Cortex of kidney (tissue), 1 donor: ENCODE measurements at places on chromosomes 16 and 17.

GRCh38 chr17:45688353-45688752, 95.8 kb upstream of the CRHR1 start:
- no peak for DNase-seq

DNA sequence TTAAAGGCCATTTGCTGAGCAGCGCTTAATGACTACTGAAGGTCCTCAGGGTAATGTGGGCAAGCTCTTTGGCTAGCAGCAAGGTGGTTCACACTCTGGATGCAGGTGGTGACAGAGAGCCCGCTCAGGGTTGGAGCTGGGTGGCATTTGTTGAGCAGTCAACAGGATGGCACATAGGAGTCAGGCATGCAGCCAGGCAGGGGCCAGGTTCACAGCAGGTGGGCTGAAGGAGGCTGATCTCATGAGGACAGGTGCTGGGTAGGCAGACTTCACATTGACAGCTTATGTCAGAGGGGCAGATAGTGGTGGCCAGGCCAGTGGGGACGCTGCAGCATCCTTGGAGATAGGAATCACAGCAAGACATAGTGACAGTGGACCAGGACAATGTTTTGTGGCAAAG, 4.5 kb downstream of the KRTAP3-1 start:
- no peak for DNase-seq

DNA sequence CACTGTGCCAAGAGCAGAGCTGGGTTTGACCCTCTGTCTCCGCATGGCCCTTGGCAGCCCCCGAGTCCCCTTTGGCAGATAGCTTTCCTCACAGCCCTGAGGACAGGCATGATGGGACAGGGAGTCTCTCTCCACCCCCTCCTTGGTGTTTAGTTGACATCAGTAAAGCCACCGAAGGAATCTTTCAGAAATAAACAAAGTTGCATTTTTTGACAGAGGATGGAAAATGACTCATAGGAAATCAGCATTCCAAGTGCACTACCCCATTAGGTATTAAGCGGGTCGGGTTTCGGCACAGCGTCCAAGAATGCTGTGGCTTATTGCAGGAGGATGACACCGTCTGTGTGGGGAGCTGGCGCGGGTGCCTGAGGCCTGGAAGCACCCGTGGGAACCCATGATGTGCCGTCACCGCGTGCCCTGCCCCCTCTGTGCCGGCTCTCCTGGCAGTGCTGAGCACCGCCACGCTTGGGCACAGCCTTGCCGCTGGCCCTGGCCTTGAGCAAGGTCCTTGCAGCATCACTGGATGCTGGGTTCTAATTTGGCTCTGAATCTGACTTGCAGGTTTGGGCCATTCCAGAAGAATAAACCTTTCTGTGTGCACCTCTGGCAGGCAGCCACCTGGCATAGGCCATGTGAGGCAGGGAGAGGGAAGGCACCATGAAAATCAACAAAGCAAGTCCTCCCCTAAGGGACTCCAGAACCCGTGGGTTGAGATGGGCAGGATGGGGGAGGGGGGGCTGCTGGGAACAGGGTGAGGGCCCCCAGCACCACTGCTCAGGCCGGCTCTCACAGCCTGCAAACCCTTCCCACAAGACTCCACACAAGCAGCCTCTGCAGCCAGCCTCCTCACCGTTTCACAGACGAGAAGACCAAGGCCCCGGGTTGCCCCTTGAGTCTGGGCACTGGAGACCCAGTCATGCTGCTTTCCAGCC, 50.5 kb upstream of the ZNF469 start:
- DNase-seq = no peak

GRCh38 chr17:57251211-57251787, 5.0 kb upstream of the MSI2 start:
- no peak for DNase-seq

DNA sequence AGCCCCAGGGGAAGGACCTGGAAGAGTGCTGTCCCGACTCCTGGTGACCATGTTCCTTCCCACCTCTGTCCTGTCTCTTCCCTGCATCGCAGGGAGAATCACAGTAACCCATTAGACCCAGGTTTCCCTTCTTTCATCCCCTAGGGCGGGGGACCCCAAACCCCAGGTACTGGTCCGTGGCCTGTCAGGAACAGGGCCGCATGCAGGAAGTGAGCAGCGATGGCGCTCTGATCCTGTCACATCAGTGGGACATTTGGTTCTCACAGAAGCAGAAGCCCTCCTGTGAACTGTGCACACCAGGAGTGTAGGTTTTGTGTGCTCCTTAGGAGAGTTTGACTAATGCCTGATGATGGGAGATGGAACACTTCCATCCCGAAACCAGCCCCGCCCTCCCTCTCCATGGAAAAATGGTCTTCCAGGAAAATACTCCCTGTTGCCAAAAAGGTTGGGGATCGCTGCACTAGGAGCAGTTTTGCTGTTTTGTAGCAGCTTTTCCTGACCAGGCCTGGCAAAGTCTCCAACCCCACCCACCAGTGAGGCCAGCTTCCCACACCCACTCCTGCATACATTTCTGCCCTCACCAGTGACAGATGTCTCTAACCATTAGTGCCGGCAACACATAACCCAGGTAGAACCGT, 10.5 kb downstream of the MNT start:
- no peak for DNase-seq

DNA sequence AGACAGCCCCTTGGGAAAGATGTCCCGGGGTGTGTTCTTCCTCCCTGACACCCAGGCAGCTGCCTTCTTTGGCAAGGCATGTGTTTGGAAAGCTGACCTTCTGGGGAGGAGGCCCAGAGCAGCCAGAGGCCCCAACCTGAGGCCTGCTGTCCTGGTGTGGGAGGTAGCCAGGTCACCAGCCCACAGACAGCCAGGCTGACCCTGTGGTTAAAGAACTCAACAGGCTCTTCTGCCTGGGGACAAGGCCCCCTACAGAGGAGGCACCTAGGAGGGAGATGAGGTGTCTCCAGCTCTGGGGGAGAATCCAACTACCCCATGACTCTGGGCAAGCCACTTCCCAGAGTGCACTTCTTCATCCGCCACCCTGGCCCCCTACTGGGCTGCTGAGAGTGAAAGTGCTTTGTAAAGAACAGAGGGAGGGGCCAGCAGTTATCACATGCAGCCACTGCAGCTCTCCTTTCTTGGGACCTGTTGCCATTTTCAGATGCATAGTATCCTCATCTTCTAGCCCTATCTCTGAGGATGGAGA, 13.1 kb upstream of the SREBF1 start:
- no peak for DNase-seq

DNA sequence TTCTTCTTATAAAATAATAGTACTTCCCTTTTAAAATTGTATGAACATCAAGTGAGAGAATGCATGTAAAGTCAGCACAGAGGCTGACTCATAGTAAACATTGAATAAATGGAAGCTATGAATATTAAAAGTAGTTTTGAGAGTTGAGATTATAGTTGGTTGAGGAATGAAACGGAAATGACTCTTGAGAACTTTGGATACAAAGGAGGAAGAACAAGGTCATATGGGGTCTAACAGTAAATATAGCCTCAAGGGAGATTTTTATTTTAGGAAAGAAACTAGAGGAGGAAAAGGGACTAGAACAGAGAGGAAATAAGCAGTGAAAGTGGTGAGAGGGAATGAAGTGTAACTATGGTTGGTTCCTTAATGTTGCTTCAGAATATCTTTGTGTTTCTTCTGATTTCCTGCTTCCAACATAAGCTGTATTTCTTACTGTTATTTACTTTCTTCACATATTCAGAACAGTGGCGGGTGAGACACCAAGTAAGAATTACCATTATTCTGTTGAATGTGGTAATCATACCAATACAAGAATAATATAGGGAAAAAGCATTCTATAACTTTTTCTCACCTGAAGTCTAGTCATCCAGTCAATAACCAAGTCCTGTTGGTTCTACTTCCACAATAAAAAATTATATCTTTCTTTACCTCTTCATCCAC, 165.1 kb downstream of the CHD9 start:
- no peak for DNase-seq

- no peak for DNase-seq
Observed at GRCh38 chr17:50028736-50029120, 27.2 kb upstream of the ITGA3 start.

DNA sequence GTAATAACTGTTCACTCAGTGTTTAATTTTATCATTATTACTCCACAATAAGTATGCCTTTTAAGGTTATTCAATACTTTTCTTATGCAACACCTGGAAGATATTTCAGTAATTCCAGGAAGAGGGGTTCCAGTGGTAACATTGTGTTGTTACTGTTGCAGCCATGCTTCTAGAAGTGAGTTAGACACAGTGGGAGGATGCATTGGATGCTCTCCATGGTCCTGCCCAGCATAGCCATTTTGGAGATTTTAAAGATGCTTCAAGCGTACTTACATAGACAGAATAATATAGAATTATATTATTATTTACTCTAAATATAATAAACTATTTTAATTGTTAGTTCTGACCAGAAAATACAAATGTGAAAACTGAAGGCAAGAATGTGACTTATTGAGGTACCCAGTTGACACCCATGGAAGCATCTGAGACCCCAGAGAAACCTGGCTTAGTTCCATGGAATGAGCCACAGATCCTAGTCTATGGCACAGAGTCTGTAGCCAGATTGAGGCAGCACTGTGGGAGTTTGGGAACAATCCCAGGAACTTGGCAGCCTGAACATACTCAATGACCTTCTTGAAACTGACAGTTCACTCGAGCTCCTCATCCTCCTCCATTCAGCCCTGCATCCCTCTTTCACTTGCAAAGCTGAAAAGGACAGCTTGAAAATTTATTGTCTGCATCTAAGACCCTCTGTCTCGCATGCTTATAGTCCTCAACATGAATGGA, 190.1 kb upstream of the HS3ST4 start:
- no peak for DNase-seq

DNA sequence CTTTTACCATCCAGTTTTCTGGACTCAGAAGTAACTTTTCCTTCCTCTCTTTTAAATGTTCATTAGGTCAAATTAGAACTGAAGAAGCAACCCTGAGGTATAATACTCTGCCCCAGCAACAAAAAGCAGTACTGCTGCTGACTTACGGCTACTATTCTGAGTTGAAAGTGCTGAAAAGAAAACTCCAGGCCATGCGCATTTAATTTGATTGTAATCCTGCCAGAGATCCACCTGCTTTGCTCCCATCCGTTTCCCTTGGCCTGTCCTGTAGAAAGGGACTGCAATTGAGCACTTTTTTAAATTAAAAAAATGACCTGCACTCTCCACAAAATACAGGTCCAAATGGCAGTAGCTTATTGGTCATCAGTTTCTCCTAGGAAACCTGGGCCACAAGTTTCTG, 61.6 kb downstream of the PITPNC1 start:
- no peak for DNase-seq

DNA sequence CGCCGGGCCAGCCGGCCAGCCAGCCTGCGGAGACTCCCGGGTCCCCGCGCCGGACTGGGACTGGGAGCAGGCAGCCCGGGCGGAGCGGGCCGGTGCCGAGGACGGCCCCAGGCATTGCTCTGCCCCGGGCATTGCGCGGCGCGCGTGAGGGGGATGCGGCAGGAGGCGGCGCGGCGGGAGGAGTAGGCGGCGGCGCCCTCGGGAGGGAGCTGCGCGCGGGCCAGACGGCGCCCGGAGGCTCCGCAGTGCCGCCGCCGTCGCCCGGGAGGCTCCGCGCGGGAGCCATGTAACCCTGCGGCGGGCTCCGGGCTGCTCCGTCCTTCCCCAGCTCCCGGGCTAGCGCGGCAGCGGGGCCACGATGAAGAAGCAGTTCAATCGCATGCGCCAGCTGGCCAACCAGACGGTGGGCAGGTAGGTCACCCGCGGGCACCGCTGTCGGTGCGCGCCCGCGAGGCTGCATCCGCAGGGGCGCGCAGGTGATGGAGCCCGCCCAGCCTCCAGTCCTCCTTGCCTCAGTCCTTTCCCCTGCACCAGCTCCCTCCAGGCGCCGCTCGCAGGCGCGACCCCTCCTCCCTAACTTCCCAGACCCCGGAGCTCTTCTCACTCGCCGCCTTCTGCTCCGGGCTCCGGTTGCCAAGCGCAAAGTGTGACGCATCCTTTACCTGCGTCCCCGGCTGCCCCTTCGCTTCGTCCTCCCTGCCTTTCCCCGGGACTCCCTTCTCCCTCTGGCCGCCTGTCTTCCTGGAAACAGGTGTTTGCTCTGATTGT, at the start of gene ARHGAP44:
Gene ARHGAP44 (plus strand): TSS at position 18 of the 768 bp plus-strand sequence. CDS start 341 bp downstream, at position 359.
- DNase-seq = no peak

- no peak for DNase-seq
Observed at GRCh38 chr17:27446569-27447301, 9.5 kb upstream of the KSR1 start.

- no peak for DNase-seq
Observed at GRCh38 chr17:32479074-32479617, 7.6 kb upstream of the CDK5R1 start.

GRCh38 chr17:81870131-81870980, 781 bp downstream of the ARHGDIA start:
- DNase-seq = no peak

- DNase-seq = no peak
Observed at GRCh38 chr16:82695806-82696205, 69.0 kb downstream of the CDH13 start.

DNA sequence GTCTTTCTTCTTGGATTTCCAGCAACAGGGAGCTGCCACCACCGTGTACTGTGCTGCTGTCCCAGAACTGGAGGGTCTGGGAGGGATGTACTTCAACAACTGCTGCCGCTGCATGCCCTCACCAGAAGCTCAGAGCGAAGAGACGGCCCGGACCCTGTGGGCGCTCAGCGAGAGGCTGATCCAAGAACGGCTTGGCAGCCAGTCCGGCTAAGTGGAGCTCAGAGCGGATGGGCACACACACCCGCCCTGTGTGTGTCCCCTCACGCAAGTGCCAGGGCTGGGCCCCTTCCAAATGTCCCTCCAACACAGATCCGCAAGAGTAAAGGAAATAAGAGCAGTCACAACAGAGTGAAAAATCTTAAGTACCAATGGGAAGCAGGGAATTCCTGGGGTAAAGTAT, 389.0 kb downstream of the MAF start:
- DNase-seq = no peak

GRCh38 chr16:14042706-14043105, 28.4 kb upstream of the MRTFB start:
- DNase-seq = no peak

GRCh38 chr17:73210002-73210678, 17.3 kb downstream of the COG1 start:
- DNase-seq = no peak

DNA sequence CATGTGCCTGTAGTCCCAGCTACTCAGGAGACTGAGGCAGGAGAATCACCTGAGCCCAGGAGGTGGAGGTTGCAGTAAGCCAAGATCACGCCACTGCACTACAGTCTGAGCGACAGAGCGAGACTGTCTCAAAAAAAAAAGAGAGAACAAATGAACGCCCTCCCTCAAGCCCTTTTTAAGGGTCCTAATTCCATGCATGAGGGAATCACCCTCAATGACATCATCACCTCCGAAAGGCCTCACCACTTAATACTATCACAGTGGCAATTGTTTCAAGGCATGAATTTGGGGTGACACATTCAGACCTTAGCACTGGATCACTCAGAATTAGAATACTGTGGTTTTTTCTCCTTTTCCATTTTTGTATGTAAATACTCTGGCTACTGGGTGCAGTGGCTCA, 57.8 kb downstream of the CHD9NB start:
- DNase-seq = no peak

DNA sequence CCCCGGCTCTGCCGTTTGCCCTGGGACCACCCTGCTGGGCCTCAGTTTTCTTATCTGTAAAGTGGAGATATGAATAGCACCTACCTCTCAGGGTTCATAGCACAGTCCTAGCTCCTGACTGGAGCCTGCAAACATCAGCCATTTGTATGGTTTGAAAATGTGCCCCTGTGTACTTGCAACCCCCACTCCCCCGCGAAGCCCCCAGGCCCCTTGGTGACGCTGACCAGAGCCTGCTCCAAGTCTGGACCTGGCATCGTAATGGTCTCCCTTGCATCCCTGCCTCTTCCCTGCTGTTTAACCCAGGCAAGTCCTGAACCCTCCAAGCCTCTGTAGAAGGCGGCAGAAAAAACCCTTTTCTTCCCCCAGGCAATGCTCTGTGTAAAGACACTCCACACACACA, 128.0 kb downstream of the IRF8 start:
- no peak for DNase-seq
